H7 (cell line): ENCODE measurements at places on chromosomes 3 and 15. TPM values are rescaled to one million over a fixed set of nuclear protein-coding genes. Genes with fewer than 3 reads are reported as not detected.

- DNase-seq = no peak
Observed at GRCh38 chr3:65331730-65332129, 643.9 kb upstream of the ADAMTS9 start.

DNA sequence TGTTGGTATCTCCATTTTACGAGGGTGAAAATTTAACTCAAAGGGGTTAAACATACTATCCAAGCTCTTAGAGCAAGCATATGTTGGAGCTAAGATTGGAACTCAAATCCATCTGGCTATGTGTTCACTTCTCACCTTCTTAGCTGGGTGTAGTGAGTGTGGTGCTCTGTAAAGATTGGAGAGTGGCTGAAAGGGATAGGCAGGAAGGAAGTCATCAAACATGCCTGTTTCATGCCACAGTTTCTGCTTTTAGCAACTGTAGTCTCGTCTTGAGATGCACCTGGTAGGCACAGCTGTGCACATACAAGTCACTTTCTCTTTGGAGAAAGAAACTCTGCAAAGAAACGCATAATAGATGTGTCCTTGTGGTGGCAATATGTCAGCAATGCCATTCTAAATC is 189.1 kb upstream of the MDFIC2 start:
- no peak for DNase-seq

- no peak for DNase-seq
Observed at GRCh38 chr3:189883113-189883753, 237.5 kb downstream of the P3H2 start.

DNA sequence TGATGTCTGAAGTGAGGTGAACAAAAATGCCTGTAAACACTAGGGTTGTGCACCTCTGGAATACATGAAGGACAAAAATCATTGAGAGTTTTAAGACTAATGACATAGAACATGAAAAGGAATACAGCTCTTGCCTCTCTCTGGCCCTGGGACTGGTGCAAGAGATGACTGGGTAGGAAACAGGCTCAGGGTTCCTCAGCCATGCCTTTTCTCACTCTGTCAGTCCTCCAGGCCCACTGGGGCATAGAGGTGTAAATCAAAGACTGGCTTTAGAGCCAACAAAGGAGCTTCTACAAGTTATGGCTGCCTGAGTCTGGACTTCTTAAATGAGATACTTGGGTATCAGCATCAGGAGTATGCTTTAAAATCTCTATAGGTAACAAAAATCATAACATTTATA is 554.7 kb upstream of the KCNMB2 start:
- DNase-seq = no peak

Gene ASB14
- total RNA-seq = 0.03 and 0.04 TPM in 2 replicates

GRCh38 chr3:38313263-38313662 is 31.2 kb downstream of the SLC22A14 start:
- DNase-seq = no peak

DNA sequence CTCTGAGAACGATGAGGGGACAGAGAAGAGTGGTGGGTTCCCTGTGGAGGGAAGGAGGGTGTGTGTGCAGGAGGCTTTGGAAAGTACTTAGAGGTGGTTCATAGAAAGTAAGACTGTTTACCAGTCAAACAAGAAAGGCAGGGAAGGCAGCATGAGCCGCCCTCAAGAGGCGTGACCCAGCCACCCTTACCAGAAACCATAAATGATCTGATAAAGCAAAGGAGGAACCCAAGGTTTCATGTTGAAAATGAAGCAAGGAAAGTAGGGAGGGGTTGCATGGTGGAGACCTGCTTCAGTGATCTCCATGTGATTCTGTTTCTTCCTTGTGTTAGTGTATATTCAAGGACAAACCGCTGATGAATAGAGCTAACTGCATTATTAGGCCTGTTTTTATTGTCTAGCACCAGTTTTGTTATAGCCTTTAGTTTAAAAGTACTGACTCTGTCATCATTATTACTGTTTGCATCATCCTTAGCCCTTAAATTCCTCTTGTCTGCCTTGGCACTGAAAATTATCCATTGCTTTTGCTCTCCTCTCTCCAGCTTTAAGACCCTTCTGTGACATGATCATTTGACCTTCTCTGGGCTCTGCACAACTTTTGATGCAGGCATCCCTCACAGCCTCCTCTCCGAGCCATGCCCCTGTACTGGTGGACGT is 96.1 kb downstream of the STAC start:
- no peak for DNase-seq

GRCh38 chr15:58934114-58934447 is 602 bp upstream of the SLTM start:
- DNase-seq = peak; percentile 26

Gene ALS2CL
- total RNA-seq = 4.9 and 10.1 TPM in 2 replicates

- no peak for DNase-seq
Observed at GRCh38 chr3:66439666-66440344, 61.0 kb downstream of the LRIG1 start.

Gene MNS1
- 0.52 and 0.55 TPM in 2 replicates for total RNA-seq

- no peak for DNase-seq
Observed at GRCh38 chr15:33780011-33780768, 188.1 kb upstream of the CHRM5 start.

Gene PPIP5K1
- total RNA-seq = 10.5 and 11.7 TPM in 2 replicates

- DNase-seq = peak; percentile 43
Observed at GRCh38 chr3:132395126-132395525, 22.2 kb upstream of the DNAJC13 start.

DNA sequence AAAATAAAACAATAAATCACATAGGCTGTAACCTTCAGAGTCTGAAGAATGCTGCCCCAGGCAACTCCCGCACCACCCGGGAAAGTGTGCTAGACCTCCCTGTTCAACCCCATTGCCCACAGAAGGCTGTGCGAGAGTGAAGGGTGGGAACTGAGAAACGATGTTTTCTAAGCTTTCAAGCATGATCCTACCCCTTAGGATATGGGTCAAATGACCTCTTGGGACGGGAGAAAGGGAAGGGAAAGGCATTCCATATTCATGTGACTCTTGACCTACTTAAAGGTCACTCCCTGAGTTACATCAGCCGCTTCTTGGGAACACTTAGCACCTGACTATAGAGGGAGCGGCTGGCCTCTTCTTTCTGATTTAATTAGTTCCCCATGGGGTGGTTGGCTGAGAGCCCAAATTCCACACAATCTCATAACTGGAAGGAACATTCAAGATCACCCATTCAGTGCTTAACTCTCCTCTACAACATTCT is 114.7 kb upstream of the SLC24A5 start:
- peak; percentile 16 for DNase-seq

DNA sequence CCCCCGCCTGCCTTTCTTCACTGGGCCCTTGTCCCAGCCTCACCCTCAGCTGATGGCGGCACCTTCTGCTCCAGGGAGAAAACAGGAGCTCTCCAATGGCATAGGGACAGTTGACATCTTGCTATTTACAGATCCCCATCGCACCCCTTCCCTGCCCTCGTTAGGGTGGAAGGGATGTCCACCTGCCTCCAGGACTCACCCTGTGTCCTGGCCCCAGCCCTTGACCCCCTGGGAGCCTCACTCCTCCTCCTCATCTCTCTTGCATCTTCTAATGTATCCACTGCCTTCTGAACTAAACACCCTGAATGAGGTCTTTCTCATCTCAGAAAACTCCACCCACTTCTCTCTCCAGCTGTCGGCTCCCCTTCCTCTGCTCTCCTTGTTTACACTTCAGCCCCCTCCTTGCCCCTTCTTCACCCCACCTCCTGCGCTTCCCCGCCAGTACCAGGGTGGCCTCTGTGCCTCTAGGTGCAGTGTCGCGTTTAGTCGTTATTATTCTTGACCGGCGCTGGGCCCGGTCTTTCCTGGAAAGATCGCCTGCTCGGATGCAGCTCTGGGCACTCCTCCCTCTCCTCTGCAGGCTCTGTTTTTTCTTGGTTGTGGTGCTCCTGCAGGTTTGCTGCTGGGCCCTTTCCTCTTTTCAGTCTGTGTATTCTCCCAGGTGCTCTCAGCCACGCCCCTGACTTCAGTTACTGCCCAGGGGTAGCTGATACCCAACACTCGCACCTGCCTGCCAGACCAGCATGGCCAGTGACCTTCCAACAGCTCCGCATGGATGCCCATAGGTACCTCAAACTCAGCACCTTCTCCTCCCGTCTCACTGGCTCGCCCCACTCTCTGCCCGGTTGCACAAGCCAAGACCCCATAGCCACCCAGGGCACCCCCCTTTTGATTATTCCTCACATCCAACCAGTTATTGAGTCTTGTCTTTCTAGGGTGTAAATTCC is 42.9 kb downstream of the PML start:
- no peak for DNase-seq

Gene FAM227B
- 3.2 and 4.9 TPM in 2 replicates for total RNA-seq

DNA sequence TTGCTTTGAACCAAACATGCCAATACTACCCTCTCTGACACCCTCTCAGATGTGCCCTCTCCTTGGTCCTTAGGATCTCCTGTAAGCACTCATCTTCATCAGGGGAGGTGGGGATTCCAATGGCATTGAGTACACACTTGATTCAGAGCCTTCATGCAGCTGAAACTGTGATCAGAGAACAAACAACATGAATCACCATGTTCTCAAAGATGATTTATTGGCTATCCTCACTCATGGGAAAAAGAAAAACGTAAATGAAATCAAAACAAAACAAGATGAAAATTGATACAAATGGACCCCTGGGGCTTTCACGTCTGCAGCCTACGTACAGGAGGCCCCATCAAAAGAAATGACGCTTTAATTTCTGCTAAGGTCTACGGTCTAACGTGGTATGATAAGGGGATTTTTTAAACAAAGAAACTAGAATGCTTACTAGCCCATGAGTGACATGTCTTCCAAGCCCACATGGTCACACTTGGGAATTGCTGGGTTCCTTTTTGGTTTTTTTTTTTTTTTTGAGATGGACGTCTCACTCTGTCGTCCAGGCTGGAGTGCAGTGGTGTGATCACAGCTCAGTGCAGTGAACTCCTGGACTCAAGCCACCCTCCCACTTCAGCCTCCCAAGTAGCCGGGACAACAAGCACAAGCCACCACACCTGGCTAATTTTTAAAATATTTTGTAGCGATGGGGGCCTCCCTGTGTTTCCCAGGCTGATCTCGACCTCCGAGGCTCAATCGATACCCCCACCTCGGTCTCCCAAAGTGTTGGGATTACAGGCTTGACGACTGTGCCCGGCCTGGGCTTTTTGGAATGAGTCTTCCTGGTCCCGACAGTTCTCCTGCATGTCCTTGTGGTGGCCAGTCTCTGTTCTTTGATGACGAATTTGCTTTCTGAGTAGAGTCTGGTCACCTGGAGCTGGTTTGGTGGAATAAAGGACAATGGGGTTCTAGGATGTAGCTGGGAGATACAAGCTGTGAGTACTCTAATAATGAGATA is 202.6 kb downstream of the XXYLT1 start:
- DNase-seq = no peak

GRCh38 chr15:36323615-36324014 is 255.8 kb upstream of the CDIN1 start:
- no peak for DNase-seq

- peak; percentile 78 for DNase-seq
Observed at GRCh38 chr3:51637941-51638471, 33.0 kb upstream of the TEX264 start.

DNA sequence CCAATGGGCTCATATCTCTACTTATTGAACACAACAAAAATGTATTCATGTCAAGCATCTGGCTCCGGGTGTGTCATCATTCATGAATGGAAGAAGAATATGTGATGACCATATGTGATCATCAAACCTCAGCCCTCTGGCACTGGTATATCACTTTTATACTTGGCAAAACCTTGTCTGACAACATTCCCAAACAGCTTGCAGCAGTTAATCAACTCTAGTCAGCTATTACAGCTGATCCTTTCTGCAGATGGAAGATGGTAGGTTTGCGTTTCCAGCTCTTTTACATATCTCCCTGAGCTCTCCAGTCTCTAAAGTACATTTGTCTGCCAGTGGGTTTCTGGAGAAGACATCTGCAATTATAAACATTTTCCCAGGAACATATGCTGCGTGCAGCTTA is 6.6 kb downstream of the PLSCR5 start:
- DNase-seq = no peak

Gene NR2E3
- 0.14 and 0.33 TPM in 2 replicates for total RNA-seq

DNA sequence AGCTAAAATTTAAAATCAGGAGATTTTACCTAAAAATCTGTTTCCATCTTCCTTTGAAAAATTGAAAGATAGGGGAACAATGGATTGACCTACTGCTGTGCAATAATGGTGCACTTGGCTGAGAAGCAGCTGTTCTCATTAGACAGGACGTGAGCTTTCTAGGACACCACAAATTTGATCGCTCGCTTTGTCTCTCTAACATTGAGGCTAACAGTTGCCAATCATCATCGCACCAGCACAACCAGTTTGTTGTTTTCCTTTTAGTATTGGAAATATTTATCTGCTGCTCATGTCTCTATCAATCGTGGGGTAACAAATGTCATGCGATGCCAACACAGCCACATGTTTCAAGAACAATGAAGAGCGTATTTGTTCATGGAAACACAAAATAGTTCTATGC is 228.8 kb upstream of the P2RY1 start:
- DNase-seq = no peak

DNA sequence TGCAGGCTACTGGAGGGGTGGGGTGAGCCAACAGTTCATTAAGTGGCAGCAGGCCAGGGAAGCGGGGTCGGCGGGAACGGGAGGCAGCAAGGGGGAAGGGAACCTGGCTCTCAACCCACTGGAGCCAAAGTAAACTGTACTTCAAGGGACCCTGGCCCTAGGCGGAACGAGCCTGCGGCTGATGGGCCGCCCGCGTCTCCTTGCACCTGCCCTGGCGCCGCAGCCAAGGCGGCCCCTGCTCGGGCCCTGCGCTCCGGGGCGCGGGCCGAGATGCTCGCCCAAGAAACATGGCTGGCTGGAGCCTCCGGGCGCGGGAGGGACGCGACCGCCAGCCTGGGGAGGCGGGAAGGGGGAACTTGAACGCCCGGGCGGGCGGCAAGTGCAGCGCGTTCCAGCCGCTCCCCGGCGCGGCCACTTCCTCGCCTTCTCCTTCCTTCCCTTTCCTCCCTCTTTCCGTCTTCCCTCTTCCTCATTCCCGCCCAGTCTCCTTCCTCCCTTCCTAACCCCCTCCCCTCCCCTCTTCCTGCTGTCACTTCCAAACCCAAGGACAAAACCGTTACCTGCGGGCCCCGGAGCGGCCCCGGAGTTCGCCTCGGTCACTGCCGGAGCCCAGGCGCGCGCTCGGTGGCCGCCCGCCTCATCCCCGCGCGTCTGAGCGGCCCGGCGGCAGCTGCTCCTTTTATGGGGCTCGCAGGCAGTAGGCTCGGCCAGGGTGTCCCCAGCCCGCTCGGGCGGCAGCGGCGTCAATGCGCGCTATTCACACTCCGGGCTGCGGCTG is 489.7 kb downstream of the MAGI1 start:
- DNase-seq = peak; percentile 73

- DNase-seq = no peak
Observed at GRCh38 chr3:36211652-36211999, 168.7 kb upstream of the STAC start.

Gene SCAANT1
- not detected in 2 replicates for total RNA-seq
